ENCODE measurements at places on chromosomes 3 and 15.

- DNase-seq: no peak
Measured at GRCh38 chr3:195209083-195209846, 61.7 kb downstream of the XXYLT1 start.

DNA sequence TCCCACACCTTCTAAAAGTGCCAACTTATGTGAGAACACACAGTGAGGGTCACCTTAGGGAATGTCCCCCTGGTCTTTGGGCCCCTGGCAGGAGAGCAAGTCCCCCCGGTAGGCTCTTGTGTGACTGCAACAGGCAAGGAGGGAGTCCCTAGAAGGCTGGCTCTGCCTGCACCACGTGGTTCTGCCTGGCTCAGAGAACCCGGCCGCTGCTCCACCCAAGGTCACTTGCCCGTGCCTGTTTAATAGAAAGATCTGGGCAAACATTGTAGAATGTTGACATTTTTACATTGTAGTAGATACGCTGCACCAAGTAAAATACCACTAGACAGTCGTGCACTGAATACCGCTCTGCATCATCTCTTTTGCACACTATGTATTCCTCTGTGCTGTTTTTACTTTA, 21.9 kb downstream of the GABRA5 start:
- DNase-seq: no peak

DNA sequence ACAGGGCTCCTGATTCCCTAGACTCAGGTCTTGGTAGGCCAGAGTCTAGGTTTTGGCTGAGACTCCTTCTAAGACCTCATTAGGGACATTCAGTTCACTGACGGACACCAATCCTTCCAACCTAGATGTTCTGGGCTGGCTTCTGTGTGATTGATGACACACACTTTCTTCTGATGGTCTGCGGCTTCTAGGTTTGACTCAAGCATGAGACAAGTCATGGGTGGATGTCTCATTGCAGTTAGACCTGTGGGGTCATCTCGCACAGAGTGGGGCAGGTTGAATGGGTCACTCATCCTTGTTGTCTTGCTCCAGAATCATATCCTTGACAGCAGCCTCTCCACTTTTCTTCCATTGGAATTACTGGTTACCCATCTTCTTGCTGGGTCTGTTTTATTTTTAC, 35.8 kb downstream of the ARNT2 start:
- DNase-seq: no peak

GRCh38 chr3:118990823-118991560, 43.7 kb downstream of the IGSF11 start:
- no peak for DNase-seq

DNA sequence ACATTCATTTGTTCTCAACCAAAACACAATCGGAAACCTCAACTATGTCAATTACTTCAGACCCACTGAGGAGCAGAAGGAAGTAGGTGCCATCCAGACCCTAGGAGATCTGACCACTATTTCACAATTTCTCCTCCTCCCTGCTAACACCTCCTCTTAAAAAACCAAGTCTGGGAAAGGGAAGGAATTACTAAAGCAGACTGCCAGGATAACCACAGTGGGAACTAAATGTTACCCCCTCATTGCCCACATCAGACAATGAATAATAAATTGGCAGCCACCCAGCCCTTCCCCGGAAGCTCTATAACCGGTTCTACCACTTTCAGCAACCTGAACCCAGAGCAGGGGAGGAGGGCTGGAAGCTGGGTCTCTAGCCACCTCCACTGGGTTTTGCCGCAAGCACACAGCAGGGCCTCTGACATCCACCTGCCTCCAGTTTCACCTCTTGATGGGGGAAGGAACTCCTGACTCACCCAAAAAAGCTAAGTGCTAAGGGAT, 17.6 kb downstream of the C15orf62 start:
- DNase-seq: peak; percentile 55

DNA sequence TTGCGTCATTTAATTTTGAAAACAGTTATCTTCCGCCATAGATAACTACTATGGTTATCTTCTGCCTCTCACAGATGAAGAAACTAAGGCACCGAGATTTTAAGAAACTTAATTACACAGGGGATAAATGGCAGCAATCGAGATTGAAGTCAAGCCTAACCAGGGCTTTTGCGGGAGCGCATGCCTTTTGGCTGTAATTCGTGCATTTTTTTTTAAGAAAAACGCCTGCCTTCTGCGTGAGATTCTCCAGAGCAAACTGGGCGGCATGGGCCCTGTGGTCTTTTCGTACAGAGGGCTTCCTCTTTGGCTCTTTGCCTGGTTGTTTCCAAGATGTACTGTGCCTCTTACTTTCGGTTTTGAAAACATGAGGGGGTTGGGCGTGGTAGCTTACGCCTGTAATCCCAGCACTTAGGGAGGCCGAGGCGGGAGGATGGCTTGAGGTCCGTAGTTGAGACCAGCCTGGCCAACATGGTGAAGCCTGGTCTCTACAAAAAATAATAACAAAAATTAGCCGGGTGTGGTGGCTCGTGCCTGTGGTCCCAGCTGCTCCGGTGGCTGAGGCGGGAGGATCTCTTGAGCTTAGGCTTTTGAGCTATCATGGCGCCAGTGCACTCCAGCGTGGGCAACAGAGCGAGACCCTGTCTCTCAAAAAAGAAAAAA, 1.2 kb downstream of the B2M start:
- DNase-seq: no peak

- DNase-seq: no peak
Measured at GRCh38 chr15:68085052-68085451, 30.9 kb downstream of the PIAS1 start.

- DNase-seq: no peak
Measured at GRCh38 chr3:67075295-67075694, 77.2 kb downstream of the KBTBD8 start.

DNA sequence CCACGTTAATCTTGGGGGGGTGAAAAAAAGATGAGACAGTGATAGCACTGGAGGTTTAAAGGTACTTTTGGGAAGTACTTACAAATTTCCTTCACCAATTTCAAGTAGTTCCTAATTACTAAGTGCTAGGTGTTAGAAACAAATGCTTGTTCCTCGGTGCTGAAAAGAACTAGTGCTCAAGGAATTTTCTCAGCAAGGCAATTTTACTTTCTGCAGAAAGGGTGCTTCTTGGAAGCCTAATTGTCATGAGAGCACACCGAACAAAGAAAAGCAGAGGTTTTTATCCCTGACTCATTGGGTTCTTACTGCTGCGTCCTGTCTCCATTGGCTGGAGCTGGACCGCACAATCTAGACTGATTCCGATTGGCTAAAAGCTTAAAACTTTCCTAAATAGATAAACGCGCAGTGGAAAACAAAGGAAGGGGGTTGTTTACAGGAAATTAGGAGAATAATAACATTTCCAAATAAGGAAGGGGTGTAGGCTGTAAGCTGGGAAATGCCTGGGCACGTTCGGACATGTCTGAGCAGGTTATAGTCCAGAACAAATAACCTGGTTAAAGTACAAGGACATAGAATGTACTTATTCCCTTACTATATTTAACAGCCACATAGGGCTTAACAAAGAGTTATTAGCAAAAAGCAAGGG, 49.6 kb downstream of the CHD2 start:
- DNase-seq: no peak

- no peak for DNase-seq
Measured at GRCh38 chr3:109018828-109019227, 65.1 kb upstream of the GUCA1C start.

DNA sequence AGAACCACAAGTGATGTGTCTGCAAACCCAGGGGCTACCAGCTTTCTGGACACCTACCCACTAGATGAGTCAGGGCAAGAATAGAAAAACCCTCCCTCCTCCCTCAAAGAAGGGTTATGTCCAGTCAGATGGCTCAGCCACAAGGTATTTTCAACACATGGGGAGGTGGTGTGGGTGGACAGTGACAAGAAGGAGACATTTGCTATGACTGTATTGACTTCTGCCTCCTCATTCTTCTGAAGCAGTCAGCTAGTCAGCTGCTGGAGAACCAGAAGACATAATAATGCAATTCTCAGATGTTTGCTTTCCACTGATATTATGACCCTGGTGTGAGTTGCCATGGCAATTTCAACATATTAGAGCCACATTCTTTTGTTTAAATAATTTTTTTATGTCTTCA, 66.7 kb upstream of the GOLGA8B start:
- no peak for DNase-seq

DNA sequence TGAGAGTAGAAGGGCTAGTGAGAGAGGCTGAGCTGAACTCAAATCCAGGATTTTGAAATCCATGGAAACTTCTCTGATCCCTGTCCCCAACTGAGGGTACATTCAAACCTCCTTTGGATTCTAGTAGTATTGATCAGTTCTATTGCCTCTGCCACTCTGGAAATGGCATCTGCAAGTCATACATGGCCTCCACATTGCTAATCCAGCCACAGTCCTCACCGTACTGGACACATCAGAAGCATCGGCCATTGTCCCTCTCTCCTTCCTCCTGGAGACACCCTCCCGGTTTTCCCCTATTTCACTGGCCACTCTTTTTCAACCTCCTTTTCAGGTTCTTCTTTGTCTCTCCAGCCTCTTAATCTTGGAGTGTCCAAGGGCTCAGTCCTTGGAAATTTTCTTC, 66.9 kb downstream of the ETV5 start:
- no peak for DNase-seq

- no peak for DNase-seq
Measured at GRCh38 chr15:51303462-51303980, 34.9 kb downstream of the CYP19A1 start.

- DNase-seq: no peak
Measured at GRCh38 chr3:58386626-58387365, 46.8 kb downstream of the PDHB start.

- DNase-seq: no peak
Measured at GRCh38 chr3:99903869-99904268, 86.2 kb downstream of the CMSS1 start.

DNA sequence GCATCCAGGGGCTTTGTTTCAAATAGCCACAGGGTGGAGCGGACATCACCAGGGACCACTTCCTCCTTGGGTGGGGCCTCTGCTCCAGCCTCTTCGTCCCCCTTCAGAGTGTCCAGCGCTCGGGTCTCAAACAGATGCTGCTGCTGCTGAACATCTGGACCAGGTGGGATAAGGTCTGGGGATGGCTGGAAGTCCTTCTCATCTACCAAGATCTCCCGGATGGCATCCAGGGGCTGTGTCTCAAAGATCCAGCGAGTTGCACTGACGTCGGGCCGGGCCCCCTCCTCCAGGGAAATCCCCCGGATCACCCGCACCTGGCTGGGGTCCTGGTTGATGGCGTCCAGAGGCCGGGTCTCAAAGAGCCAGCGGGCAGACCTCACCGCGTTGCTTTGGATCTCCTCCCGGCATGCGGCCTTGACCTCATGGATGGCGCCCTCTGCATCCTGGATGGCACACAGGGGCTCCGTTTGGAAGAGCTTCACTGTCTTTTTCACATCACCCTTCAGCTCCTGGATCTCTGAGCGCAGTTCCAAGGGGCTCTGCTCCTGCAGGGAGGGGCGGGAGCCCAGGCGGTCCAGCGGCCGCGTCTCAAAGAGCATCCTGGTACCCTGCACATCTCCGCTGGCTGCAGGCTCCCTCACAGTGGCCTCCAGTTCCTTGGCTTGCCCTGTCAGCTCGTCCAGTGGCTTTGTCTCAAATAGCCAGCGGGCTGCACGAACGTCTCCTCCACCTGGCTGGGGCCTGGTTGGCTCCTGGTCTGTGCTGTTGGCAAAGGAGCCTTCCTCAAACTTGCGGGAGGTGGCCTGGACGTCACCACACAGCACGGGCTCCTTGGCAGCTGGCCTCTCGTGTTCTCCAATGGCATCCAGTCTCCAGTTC, 3.9 kb downstream of the XIRP1 start:
- no peak for DNase-seq

DNA sequence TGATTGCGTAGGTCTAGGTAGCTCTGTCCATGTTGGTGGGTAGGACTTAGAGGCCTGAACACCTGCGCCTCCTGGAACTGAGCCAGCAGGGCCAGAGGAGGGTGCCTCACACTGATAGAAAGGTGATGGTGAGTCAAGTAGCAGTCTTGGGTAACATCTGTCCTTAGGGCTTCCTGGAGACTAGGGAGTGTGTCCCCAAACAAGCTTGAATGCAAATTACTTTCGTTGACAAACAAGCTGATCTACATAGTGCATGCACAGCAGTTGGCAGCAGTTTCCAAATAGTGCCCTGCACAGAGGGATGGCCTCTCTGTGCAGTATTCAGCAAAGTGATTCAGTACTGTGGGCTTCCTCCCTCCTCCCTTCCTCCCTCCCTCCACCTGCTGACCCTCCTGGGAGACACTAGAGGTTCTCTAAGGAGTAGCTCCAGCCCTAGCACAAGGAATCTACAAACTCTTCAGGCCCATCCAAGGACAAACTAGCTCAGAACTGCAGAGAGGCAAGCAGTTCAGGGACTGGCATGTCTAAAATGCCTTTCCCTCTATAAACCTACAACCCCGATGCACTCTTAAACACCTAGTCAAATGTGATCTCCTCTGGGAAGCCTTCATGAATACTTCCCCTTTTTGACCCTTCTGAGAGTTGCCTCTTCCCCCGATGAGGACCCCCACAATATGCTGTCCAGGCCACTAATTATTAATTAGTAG, 61.0 kb downstream of the TLE3 start:
- no peak for DNase-seq

- DNase-seq: no peak
Measured at GRCh38 chr3:134449277-134449676, 36.5 kb downstream of the ANAPC13 start.

- DNase-seq: no peak
Measured at GRCh38 chr3:195609229-195609628, 25.5 kb upstream of the APOD start.

GRCh38 chr3:18295171-18295920, 129.8 kb downstream of the SATB1 start:
- no peak for DNase-seq

GRCh38 chr3:158781849-158782248, 20.0 kb upstream of the MFSD1 start:
- DNase-seq: no peak

GRCh38 chr15:55588070-55588814, at the start of gene PYGO1:
Gene PYGO1, minus strand, starts transcription at chr15:55588345. Its CDS starts 462 bp downstream, at chr15:55587883.
- no peak for DNase-seq

DNA sequence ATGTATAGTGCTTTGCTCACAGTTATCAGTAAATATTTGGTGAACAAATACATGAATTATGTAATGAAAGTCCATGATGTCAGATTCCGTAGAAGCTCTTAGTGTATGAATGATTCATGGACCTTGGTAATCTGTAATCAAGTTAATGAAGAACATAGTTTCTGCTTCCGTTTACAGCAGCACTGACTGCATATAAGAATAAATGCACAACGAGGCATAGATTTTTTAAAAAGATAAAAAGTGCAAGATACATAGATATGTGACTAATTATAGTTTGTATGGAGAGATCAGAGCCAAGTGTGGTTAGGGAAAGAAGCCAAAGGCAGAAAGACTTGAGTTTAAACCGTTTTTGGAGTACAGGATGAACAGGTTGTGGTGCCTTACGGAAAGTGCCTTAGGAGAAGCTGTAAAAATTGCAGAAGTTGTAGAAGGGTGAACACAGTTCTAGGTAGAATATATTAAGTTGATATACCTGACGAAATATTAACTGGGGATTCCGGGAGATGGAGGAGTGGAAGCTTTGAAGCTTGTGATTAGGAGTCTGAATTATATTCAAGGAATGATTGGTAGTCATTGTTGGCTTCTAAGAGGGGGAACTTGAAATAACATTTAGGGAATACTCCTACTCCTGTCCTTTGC, 293.1 kb downstream of the NLGN1 start:
- no peak for DNase-seq
